ENCODE measurements at places on chromosomes 5 and 9.

GRCh38 chr9:120946259-120946658 lies 19.7 kb upstream of the TRAF1 start:
- DNase-seq: no peak

- DNase-seq: no peak
Measured at GRCh38 chr5:374631-375335, 53.3 kb downstream of the AHRR start.

DNA sequence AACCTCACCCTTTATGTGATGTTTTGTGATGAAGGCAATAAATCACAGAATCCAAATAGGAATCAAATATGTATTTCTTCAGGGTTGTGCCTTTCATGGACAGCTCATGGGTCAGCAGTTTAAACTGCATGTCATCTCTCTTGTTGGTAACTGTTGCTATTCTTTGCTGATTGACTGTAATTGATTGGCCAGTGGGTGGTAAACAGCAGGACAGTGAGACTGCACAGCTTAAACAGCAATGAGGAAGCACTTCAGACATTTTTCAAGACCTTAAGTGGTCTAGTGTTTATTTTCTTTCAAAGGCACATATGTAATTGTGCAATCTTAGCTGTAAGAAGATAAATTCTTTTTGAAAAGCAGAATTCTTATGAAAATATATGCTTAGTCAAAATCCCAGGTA lies 260.5 kb downstream of the COX7C start:
- no peak for DNase-seq

DNA sequence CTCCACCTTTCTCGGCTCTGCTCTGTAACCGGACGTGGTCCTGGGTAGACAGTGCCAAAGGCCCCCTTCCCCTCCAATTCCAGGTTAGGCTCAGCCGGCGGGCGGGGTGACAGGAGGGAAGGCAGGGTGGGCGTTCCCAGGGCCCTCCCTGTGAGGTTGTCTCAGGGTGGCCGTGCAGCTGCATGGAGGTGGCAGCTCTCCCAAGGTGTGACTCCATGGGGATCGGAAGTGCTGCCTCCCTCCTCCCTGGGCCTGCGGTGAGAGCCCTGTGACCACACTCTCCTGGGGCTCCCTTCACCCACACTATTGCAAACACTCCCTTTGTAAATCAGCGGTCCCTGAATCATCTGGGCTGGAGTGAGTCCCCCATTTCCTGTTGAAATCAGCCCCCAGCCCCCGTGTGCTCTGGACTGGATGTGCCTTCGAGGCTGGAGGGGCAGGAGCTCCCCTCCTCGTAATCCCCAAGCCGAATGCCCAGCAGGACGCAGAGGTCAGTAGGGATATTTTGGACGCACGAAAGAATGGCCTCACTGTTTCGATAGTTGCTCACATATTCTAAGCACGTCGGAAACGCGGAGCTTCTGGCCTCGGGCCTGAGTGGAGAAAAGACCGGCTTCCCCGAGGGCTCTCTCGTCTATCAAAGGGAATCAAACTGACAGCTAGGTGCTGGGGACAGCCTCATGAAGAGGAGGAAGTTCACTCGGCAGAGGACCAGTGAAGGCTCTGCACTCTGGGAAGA lies 107.6 kb upstream of the COL5A1 start:
- DNase-seq: no peak

- no peak for DNase-seq
Measured at GRCh38 chr9:122614362-122614761, at the start of gene OR1Q1. Gene OR1Q1, plus strand, starts transcription at chr9:122614738. Its CDS starts 0 bp downstream, at chr9:122614738.

DNA sequence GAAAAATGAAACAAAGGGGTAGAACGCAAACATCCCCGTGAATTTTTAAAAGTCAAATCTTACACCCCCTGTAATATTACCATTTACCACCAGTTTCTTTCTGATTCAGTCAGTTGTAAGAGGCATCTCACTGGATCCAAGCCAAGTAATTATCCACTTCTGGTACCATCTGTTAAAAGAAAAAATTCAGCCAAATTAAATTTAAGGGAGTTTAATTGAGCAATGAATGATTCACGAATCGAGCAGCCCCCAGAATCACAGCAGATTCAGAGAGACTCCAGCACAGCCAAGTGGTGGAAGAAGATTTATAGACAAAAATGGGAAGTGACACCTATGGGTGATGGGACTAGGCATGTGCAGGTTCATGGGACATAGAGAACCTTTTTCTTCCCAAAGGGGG lies 29.9 kb upstream of the MTMR12 start:
- DNase-seq: no peak

GRCh38 chr5:79529110-79529509 lies 15.2 kb upstream of the HOMER1 start:
- no peak for DNase-seq

DNA sequence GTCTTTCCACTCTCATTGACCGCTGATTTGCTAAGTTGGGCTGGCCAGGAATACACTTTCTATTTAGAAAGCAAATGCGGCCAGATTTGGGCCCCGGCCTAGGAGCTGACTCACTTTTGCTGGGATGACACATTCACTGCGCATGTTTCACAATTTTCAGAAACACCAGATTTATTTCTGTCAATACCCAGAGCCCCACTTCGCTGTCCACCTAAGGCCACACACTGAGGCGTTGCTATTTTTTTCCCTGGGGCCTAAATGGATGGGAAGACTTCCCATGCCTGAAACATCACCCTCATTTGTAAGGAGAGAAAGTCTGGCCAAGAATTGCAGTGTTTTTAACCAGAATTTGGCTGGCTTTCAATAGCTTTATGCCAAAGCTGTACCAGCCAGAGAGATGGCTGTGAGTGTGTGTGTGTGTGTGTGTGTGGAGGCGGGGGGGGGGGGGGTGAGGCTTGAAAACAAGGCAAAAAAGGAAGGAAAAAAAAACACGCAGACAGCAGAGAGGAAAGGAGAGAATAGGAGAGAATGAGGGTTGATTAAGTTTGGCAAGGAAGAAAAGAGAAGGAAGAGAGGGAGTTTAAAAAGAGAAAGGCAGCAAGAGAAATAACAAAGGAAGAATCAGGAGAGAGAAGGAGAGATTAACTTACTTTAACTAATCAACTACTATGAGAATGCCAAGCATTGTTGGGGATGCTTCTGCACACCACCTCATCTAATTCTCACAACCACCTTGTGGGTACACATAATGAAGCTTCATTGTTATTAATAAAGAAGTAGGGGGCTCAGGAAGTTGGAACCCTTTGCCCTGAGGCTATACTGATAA lies 261.4 kb upstream of the KLF4 start:
- DNase-seq: no peak

GRCh38 chr9:5231212-5231611 lies at the start of gene INSL4:
Gene INSL4, plus strand, starts transcription at chr9:5231419. Its CDS starts 105 bp downstream, at chr9:5231524.
- DNase-seq: no peak

DNA sequence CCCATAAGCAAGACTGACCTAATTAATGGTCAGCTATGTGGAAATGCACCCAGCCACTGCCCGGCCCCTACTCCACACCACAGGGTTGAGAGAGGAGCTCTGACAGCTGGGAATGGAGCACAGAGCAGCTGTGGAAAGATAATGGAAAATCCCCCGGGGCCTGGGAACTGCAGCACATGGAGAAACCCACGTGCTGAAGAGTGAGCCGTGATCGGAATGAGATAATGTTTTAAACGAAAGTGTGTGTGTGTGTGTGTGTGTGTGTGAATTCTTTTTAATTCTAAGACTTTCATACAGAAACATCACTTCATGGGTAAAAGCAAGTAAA lies 13.1 kb upstream of the SLC12A7 start:
- DNase-seq: no peak

GRCh38 chr9:92728831-92729734 lies 35.5 kb downstream of the BICD2 start:
- DNase-seq: peak; percentile 93

GRCh38 chr5:179430193-179431175 lies 85.2 kb upstream of the ADAMTS2 start:
- DNase-seq: no peak

DNA sequence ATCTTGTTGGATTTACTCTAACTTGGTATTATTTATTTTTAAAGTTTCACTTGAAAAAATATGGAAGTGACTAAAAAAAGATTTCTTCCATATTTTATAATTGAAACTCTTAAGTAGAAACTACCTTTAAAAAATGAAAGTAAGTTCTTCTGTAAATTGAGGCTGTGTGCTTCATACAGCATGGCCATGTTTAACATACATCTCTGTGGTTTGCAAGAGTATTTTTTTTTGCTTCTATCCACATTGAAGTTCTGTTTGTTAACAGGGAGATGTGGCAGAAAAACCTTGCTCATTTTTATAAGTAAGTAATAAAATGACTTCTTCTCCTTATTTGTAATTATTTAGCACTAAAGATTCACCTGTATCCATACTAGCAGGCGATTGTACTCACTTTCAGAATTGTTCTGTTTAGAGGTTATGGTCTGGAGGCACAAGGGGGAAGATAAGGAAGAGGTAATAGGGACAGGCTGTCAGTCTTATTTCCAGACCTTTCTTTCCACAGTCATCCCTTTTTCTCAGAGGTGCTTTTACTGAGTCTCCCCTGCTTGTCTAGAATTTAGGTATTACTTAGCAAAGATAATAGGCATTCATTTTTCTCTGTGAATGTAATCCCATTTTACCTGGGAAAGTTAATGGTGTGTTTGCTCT lies 16.0 kb downstream of the FYB1 start:
- DNase-seq: no peak

DNA sequence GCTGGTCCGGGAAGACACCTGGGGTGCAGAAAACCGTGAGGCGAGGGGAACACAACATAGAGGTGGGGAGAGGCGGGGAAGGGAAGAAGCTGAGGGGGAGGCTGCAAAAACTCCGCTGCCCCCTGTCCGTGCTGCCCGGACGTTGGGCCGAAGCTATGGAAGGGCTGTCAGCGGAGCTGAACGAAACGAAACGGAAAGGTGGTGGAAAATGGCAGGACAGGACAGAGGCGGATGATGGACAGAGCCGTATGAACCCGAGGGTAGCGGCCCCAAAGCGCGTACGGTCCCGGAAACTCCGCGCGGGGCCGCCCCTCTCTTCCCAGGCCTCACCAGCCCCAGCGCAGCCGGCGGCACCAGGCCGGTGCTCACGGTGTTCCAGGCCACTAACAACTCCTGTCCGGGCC lies 272 bp downstream of the ANAPC2 start:
- DNase-seq: no peak

- no peak for DNase-seq
Measured at GRCh38 chr9:70865471-70865870, 255.9 kb downstream of the TRPM3 start.

GRCh38 chr5:91126888-91127287 lies 256.2 kb downstream of the ARRDC3 start:
- no peak for DNase-seq

- no peak for DNase-seq
Measured at GRCh38 chr9:7996558-7996957, 197.0 kb upstream of the DMAC1 start.

DNA sequence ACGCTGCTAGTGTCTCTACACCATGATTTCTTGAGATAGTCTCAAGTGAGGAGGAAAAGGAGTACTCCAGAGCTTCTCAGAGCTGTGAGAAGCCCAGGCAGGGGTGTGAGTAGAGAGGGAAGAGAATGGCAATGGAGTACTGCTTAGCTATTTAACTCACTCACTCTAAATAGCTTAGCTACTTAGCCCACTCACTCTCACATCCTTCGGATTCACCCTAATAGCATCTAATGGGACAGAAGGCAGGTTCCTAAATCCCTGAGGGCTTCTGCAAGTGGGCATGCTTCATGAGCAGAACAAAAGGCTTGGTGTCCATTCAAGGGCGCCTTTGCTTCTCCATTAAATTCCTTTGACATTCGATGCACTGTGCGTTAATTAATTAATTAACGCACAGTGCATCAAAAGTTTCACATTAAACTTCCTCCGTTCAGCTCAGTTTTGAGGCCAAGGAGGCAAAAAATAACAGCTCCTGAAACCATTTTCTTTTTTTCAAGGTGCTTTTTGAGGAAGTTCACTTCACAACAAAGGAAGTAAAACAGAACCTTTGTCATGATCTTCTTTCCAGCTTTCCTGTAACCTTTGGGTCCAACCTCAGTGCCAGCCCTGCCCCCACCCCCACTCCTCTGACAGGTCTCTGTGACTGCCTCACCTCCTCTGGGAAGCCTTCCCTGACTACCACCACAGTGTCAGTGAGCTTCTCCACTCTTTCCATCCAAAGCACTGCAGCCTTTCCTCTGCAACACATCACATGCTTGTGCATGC lies 294.0 kb downstream of the SEC61B start:
- DNase-seq: no peak

GRCh38 chr9:4113711-4114110 lies 186.2 kb downstream of the GLIS3 start:
- no peak for DNase-seq

DNA sequence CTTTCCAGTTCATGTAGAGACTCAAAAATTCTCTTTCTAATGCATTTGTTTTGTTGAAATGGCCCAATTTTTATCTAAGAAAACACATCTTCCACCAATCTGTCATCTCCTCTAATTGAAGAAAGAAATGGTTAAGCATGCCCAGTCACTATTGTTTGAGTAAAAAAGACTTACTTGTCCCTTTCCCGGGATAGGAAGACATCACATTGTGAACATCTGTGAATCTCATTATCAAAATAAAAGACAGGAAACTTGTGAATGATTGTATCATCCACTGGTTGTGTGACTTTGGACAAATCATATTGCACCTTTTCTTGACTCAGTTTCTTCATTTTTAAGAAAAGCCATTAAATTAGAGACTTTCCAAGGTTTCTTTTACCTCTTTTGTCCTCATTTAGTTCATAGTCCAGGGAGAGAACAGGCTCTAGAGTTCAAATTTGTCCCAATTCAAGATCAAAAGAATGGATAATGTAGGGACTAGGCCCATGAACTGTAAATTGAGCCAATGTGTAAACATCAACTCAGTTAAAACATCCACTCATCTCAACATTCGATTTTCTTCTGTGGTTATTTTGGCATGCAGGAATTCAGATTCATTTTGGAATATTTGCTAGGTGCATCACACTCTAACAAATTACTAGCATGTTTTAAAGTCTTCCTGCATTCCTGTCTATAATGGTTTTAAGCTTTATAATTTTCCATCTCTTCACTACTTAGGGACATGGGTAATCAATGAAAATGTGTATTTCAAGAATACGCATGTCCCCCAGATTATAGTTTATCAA lies 838.0 kb upstream of the WWC1 start:
- no peak for DNase-seq

DNA sequence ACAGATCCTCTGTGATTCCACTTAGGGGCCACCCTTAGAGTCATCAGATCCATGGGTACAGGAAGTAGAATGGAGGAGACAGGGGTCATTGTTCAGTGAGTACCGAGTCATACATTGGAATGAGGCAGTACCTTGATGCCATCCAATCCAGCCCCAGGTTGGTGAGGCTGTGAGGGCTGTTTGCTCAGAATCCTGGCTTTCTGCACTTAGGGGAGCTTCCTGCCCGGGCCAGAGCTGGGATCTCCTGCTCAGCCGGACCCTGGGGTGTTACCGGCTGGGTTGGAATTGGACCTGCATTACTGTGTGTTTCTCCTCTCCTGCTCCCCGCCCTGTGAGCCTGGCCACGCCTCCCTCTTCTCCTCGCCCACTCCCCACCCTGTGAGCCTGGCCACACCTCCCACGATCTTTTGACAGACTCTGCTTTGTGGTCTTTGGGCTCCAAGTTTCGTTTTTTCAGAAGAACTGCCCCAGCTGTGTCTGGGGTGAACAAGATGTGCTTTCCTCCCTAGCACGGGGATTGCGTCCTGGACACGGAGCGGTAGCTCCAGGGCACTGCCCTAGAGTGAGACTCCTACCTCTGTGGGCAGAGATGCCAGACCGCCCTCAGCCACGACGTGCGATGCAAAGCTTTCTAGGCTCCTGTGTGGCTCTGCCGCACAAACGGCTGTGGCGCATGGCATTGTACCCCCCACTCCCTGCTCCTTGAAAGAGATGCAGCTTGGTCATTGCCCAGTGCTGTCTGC lies 15.4 kb downstream of the TRAF2 start:
- DNase-seq: peak; percentile 35

GRCh38 chr9:105690742-105691141 lies 3.6 kb upstream of the TMEM38B start:
- DNase-seq: peak; percentile 19
